ENCODE measurements at places on chromosomes 13 and 19. TPM values are rescaled to one million over a fixed set of nuclear protein-coding genes. Genes with fewer than 3 reads are reported as not detected.

CATSPERD gene
- total RNA-seq: not detected

REEP6 gene
- 1.8 TPM for total RNA-seq

ZSCAN4 gene
- not detected for total RNA-seq

ERCC2 gene
- 56.3 TPM for total RNA-seq

ATP4B gene
- total RNA-seq: not detected

OR2Z1 gene
- total RNA-seq: not detected

SELENOV gene
- total RNA-seq: not detected

DENND1C gene
- not detected for total RNA-seq

PRTN3 gene
- total RNA-seq: not detected

HCN2 gene
- total RNA-seq: 2.4 TPM

FCER2 gene
- not detected for total RNA-seq

TNFRSF19 gene
- 45.2 TPM for total RNA-seq

CYP4F8 gene
- not detected for total RNA-seq

ZNF135 gene
- total RNA-seq: 8.0 TPM

ZNF439 gene
- 7.2 TPM for total RNA-seq

SHISA2 gene
- not detected for total RNA-seq

GPR183 gene
- total RNA-seq: 0.97 TPM

PRODH2 gene
- total RNA-seq: not detected

SIAH3 gene
- not detected for total RNA-seq

IGFL3 gene
- 0.49 TPM for total RNA-seq

PSPN gene
- total RNA-seq: 2.9 TPM
